Right ventricle myocardium inferior (tissue), 1 donor: ENCODE measurements at places on chromosomes 1 and 21.

GRCh38 chr1:156045076-156045475 is 8.5 kb downstream of the UBQLN4 start:
- no peak for DNase-seq

- DNase-seq: no peak
Measured at GRCh38 chr1:95308276-95309030, 74.4 kb downstream of the RWDD3 start.

GRCh38 chr1:52402860-52403240 is 1.4 kb downstream of the ORC1 start:
- no peak for DNase-seq

DNA sequence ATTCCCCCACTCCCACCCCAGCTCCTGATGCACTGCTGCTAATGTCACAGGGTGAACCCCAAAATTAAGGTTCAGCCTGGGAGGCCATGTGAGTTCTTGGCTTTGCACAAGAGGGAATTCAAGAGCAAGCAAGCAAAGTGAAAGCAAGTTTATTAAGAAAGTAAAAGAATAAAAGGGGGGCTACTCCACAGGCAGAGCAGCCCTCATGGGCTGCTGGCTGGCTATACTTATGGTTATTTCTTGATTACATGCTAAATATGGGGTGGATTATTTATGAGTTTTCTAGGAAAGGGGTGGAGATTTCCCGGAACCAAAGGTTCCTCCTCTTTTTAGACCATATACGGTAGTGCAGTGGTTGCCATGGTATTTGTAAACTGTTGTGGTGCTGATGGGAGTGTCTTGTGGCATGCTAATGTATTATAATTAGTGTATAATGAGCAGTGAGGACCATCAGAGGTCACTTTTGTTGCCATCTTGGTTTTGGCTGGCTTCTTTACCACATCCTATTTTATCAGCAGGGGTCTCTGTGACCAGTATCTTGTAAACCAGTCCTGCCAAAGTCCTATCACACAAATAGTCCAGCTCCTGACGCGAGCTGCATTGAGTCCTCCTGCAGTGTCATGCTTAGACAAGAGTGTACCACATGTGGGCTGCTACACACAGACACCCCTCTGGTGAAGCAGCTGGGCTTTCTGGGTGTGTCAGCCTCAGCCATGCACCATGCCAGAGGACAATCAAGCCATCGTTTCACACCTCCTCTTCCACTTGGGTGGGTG is 46.4 kb upstream of the CSF1 start:
- no peak for DNase-seq
